ENCODE measurements at places on chromosomes 3 and 15.

DNA sequence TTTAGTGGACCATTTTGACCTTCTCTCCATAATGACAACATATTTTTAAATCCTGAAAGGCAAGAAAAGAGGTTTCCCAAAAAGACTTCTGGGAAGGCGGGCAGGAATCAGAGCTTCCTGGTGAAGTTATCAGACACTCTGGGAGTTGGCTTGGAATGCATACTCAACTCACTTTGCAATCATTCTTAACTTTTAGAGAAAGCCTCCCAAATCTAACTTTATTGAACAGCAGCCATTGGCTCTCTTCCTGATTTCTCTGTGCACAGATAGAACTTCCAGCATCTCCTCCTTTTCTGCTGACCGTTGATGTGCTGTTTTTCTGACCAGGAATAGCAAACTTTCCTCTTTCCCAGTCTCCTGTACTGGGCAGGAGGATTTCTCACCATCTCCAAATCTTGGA, 44.6 kb downstream of the PLCL2 start:
- DNase-seq: no peak

- DNase-seq: no peak
These were observed 268.4 kb upstream of the CHRM5 start for GRCh38 chr15:33699691-33700447.

DNA sequence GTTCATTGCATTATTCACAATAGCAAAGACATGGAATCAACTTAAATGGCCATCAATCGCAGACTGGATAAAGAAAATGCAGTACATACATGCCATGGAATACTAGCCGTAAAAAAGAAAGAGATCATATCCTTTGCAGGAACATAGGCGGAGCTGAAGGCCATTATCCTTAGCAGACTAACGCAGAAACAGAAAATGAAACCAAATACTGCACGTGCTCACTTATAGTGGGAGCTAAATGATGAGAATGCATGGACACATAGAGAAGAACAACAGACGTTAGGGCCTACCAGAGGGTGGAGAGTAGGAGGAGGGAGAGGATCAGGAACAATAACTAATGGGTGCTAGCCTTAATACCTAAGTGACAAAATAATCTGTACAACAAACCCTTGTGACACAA, 57.9 kb downstream of the RASA2 start:
- DNase-seq: no peak

- DNase-seq: no peak
These were observed 651 bp downstream of the ACTC1 start for GRCh38 chr15:34794590-34795206.

DNA sequence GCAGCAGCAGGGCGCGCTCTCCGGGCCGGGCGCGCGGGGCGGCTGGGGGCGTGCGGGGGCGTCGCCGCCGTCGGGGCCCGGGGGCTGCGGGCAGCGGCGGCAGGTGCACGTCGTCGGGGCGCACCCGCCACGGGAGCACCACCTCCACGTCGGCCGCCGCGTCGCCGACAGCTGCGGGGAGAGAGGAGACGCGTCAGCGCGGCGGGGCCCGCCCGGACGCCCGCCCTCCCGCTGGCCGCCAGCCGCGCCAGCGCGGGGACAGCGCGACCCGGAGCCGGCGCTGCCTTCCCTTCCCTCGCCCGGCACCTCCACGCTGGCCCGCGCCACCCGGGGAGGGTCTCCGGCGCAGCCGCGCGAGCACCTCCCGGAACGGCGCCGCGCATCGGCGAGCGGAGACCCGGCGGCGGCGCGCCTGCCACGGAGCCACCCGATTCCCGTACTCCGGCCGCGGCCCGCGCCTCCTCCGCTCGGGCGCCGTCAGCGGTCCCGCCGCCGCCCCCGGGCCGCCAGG, 481 bp downstream of the ADAMTS17 start:
- DNase-seq: no peak

DNA sequence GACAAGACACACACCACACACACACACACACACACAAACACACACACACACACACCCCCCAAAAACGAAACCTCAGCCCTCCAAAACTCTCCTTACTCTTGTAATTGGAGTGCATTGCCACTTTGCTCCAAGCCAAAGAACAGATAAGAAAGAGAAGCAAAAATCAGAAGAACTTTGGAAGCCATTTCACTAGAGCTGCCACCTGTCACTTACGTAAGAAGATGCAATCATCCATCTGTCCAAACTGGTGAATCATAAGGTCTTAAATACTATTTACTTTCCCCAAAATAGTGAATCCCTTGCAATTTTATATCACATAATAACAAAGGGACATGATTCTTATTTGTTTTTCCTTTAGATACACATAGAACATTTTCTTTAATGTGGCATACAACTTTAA, 285.4 kb downstream of the ZBTB20 start:
- no peak for DNase-seq

DNA sequence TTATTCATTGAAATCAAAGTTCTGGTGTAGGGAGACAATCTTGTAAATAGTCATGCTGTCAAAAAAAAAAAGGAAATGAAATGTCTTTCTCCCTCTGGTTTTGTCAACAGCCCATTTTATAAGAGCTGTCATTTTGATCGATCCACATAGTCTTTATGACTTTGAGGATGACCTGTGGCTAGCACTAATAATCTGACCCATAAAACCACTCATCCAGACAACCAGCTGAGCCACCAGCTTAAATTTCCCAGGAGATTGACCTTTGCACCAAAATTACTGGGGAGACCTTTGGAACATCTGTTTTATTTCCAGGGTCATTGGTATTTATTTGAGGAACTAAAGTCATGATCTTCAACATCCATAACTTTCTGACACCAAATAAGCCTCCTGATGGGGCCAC, 98.5 kb upstream of the MME start:
- no peak for DNase-seq

DNA sequence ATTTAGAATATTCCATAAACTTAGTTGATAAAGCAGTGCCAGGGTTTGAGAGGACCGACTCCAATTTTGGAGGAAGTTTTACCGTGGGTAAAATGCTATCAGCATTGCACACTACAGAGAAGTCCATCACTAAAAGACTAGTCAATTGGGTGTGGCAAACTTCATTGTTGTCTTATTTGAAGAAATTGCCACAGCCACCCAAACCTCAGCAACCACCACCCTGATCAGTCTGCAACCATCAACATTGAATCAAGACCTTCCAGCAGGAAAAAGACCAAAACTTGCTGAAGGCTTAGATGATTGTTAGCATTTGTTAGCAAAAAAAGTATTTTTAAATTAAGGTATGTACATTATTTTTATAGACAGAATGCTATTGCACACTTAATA, 60.5 kb downstream of the KLF13 start:
- DNase-seq: no peak

DNA sequence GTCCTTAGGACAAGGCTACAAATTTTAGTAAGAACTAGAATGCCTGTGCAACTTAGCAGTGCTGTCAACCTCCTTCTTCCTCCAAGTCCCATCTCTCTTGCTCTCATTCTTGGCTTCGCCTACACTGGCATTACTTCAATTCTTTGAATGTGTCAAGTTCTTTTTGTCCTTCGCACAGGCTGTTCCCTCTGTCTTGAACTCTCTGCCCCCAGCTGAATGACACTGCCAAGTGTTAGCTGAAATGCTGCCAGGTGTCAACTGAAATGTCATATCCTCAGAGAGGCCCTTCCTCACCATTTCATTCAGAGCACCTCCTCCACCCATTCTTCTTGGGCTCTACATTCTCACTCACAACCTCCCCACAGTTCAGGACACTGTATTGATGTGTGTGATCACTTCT, 48.8 kb upstream of the PSMD6 start:
- no peak for DNase-seq

- no peak for DNase-seq
These were observed 82.2 kb upstream of the CTDSPL start for GRCh38 chr3:37779289-37780152.

DNA sequence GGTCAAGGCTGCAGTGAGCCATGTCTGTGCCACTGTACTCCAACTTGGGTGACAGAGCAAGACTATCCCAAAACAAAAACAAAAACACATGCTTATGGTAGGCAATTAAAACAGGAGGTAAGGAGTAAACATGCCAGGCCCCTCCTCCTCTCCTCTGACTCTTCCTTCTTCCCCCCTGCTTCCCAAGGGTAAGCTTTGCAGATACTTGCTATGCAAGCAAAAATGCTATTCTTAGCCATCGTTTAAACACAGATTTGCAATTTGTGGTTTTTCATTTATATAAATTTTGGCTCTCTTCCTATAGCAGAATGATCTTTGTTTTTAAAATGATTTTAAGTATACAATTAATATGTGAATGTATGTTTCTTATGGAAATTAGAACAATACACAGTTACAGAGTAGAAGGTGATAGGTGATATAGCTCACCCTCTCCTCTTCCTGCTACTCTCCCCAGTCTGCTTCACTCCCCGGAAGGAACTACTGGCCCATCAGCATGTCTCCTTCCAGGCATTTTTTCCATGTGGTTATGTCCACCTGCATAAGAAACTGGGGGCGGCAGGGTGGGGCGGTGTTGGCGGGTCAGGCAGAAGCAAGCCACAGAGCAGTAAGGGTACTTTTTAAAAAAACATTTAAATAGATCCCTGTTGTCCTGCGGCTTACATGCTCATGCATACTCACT, 42.1 kb downstream of the IGF1R start:
- DNase-seq: no peak

DNA sequence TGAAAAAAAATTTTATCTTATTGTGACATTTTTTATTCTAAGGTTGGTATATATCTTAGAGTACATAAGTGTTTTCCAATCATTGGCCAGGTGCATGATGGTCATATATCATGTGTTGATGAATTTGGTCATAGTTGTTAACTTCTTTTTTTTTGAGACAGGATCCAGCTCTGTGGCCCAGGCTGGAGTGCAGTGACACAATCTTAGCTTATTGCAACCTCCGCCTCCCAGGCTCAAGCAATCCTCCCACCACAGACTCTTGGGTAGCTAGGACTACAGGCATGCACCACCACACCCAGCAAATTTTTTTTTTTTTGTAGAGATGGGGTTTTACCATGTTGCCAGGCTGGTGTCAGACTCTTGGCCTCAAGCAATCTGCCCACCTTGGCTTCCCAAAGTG, 44.0 kb downstream of the PCCB start:
- no peak for DNase-seq

GRCh38 chr3:64687781-64688604, at the start of gene ADAMTS9:
Gene ADAMTS9 (minus strand): TSS chr3:64688000. CDS start chr3:64687657, 343 bp downstream.
- DNase-seq: peak; percentile 56

DNA sequence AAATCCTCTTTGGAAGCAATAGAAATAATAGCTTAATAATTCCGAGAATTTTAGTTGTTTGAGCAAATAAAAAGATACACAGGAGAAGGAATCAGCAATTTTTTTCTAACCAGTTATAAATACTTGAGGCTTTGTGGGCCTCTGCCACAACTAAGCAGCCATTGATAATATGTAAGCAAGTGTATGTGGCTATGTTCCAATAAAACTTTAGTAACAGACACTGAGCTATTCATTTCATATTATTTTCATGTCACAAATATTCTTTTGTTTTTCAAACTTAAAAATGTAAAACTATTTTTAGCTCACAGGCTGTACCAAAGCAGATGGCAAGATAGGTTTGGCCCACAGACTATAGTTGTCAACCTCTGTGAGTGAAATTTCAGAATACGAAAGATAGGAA, 85.7 kb downstream of the MSL2 start:
- DNase-seq: no peak

DNA sequence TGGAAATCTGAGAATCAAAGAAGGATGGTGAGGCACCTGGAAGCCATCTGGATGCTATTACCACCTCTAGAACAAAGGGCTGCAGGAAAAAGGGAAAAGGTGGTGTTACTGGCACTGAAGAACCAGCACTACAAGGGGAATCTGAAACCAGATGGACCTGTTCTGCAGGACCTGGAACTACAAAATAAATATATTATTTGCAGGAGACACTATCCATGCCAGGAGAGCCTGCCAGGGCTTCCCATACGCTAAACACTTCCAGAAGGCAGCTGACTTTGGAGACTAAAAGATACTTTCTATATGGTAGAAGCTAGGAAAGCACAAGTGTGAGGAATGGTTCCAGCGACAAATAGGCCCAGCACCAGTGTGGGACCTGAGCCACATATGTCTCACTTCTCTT, 83.4 kb upstream of the POU1F1 start:
- no peak for DNase-seq

GRCh38 chr3:71548705-71549384, 34.7 kb downstream of the FOXP1 start:
- no peak for DNase-seq

DNA sequence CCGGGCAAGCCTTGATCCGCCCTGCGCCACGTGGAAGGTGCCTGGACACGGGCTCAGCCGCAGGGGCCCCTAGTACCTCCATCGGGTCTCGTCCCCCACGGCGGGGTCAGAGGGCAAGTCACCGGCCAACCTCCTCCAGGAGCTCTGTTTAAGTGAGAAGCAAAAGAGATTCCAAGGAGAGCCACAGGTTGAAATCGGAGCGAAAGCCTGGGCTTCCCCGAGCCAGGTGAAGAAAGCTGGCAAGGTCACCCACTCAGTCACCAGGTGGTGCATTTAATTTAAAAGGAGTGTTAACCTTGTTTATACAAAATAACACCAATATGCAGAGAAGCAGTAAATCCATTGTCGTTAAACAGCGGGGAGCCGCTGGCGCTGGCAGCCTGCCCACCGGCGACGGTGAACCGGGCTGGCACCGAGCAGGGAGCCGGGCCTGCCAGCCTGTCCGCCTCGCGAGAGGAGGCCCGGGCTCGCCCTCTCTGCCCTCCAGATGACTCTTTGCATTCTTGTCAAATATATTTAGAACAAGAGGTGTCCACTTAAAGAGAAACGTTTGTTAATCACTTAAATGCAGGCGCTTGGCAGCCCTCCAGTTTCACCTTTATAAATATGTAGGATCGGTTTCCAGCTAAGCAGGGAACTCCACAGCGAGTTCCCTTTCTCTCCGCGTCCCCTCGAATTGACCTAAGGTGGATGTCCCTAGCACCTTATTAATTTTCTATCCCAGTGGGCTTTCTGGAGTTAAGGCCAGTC, 277.3 kb upstream of the NR2F2 start:
- peak; percentile 3 for DNase-seq

- no peak for DNase-seq
These were observed 26.1 kb downstream of the RASGRF1 start for GRCh38 chr15:79064496-79064895.

DNA sequence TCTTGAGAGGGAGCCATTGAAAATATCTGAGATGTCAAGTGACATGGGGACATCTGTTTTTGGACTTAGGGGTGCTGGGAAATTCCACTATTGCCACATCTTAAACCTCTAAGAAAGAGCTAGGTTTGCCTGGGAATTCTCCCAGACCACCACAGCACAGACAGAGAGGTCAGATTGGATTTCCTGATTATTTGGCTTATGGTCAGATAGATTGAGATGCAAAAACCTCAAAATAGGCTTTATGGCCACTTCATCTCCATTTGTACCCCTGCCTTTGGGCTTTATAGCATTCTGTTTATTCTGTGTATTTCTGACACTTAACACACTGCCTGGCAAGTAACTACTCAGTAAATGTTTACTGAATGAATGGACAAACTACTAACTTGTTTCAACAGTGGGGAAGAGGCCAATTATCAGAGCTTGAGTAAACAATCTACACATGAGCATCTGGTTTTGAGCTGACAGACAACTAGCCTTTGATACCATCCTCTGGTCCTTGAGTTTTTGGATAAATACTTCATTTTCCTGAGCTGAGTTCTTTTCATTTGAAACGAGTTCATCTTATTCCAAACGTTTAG, 81.8 kb downstream of the TP63 start:
- DNase-seq: no peak

- no peak for DNase-seq
These were observed 282.9 kb upstream of the COL8A1 start for GRCh38 chr3:99355465-99355864.

Data from amygdala (tissue), 56 donors.